Activated CD4-positive, alpha-beta T cell treated with anti-CD3 and anti-CD28 coated beads, Interleukin-2, Interleukin-4, amounts not matched to agents 100 ng/mL and 50 ng/mL, durations not matched to agents 16 hours and 8 hours (primary cell): ENCODE measurements at places on chromosomes 4 and X.

DNA sequence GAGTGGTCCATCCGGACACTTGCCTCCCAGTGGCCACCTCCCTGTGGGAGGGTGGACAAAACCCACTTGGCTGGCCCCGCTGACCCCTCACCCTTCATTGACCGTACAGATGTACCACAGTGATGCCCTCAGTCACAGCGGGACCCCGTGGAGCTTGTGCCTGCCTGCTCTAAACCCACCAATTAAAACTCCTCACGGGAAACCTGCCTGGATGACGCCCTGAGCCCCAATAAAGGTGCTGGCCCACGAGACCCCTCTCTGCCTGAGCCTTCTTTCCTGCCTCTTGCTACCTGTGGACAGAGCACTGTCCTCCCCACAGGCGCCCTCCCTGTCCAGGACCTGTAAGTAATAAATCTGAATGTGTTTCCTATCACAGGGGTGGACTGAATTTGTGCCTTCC lies 32.9 kb downstream of the RNF212 start:
- no peak for DNase-seq

- no peak for DNase-seq
Observed at GRCh38 chr4:149029056-149029651, 586.9 kb upstream of the NR3C2 start.

DNA sequence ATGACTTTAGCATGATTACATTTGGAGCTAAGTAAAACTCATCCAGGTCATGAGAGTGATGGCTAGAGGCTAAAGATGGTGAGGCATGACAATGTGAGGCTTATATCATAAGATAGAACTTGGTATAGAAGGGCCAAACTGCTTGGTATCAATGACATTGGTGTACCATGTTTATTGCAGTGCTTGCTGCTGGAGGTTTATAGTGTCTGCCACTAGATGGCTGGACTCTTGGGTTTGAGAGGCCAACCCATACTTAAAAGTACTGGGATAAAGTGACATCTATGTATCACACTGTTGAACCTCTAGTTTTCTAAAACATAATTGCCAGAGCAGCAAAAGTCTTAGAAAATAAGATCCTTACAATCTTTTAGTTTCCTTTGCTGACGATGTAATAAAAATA lies 83.0 kb upstream of the TACR3 start:
- DNase-seq: no peak

- DNase-seq: no peak
Observed at GRCh38 chrX:113390531-113390930, 549.9 kb upstream of the AMOT start.

- DNase-seq: no peak
Observed at GRCh38 chr4:182533964-182534363, 290.8 kb downstream of the TENM3 start.

GRCh38 chrX:107678957-107679740 lies 50.8 kb downstream of the PRPS1 start:
- DNase-seq: peak; percentile 48

GRCh38 chrX:119729408-119730201 lies 28.8 kb upstream of the SOWAHD start:
- DNase-seq: peak; percentile 77

- no peak for DNase-seq
Observed at GRCh38 chr4:13783800-13784411, 156.4 kb upstream of the BOD1L1 start.

DNA sequence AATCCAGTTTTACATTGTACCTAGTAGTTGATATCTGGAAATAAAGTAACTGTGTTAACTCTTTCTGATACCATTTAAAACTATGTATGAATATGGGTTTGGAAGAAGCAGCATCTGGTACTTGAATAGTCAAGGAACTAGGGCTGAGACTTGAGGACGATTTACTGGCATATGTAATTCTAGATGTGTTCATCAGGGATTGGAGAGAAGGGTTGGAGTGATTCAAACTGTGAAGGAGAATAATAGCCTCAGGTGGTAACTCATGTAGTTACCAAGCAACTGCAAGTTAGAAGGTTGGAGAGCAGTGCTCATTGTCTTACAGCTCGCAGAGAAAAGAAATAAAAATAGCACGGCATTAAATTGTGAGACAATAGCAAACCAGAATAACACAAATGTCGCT lies 29.5 kb upstream of the TXLNG start:
- no peak for DNase-seq

- DNase-seq: no peak
Observed at GRCh38 chr4:184968784-184969201, 49.5 kb upstream of the HELT start.

DNA sequence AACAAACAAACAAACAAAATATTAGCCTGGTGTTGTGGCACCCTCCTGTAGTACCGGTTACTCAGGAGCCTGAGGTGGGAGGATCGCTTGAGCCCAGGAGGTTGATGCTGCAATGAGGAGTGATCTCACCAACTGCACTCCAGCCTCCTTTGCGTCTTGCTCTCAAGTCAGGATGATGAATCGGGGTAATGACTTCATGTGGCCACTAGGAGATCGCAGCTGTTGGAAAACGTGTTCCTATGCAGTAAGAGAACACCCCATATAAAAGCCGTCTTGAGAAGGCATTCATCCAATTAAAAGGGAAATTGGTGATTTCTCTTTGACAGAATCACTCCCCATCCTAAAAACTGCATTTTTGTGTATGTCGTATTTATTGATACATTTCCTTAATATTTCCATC lies 6.9 kb downstream of the CCNB3 start:
- peak; percentile 18 for DNase-seq

GRCh38 chrX:134743091-134743490 lies 84.8 kb upstream of the PLAC1 start:
- DNase-seq: no peak

DNA sequence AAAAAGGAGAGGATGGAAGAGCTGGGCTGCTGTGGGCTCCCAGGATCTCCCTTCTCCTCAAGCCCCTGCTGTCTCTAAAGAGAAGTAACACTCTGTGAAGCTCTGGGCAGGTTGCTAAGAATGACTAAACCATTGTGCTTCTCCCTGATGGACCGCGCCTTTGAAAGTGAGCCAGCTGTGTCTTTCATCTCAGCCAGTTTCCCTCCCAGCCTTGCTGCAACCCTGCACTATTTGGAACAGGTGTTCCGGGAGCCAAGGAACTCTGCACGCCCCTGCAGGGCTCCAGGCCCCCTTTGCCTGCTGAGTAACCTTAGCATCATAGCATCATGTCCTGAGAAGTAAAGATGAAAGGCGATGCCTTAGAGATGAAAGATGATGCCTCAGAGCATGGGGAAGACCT lies 39.7 kb downstream of the SMIM20 start:
- DNase-seq: no peak

- no peak for DNase-seq
Observed at GRCh38 chr4:47031011-47031678, at the start of gene GABRB1. GABRB1 (plus strand) TSS chr4:47031567.

DNA sequence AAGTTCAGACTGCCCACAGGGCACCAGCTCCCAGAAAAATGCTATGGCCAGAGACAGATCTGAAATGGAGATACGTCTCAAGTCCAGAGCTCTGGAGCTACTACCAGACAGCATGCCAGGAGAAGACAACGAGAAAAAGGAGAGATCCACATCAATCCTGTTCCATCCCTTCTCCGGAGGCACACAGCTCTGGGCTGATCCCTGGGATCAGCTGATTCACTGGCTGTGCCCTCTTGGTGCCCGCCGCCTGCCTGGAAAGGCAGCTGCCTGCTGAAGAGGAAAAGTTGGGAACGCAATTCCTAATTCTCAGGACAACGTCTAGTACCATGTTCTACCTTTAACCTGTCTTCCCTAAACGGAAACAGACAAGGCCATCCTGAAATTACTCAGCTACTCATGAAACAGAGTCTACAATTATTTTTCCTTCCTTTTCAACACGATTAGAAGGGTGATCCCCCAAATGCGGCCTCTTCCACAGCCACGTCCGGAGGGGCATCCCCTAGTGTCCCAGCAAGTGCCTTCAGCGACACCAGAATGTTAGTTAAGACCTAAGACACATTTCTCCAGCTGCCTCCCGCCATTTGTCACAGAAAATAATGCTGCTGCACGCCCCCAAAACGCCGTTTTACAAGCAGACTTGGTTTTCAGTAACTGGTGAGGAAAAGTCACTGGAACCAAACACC lies 2.4 kb downstream of the ZFYVE28 start:
- DNase-seq: no peak

- DNase-seq: no peak
Observed at GRCh38 chr4:132065940-132066495, 1083.1 kb upstream of the PCDH10 start.

DNA sequence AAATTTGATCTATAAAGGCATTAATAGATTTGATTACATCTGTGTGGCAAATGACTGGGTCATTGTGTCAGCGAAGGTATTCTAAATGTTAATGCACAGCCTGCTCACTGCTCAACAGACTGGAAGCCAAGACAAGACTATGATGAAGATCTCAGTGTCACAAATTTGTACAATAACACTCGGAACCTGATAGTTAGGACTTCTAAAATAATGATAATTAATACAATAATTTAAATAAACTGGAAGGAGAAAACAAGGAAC lies 217.4 kb downstream of the CENPC start:
- no peak for DNase-seq

DNA sequence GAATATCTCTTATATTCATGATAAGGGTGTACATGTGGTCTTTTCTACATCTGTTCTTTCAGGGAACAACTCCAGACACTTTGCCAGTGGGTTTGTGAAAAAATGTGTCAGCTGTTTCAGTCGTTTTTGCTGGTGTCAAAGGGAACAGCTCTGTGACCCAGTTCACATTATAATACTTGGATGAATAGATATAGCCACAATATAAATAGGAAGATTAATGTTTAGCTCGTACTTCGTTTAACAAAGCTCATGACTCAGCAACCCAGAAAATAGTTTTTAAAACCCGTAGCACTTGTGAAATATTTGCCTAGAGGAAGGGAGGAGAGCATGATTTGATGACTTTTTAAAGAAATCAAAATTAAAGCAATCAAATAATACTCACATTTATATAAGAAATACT lies 7.9 kb downstream of the LIAS start:
- DNase-seq: no peak
